ENCODE measurements at places on chromosomes 5 and 9.

DNA sequence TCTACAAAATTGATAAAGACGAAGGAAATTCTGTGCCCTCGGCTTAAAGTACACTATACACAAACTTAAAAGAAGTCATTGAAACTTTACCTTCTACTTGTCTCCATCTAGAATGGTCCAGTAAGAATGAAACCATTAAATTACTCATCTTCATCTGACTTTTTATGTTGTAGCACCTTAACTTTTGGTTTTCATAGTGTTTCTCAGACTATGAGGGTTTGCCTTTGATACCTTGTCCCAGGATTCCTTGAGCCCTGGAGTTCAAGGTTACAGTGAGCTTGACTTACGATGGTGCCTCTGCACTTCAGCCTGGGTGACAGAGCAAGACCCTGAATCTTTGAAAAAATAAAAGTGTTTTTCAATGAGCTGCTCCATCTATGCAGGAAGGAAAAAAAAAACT, 132.2 kb downstream of the CDC42SE2 start:
- no peak for DNase-seq

GRCh38 chr5:161299053-161299452, 247.5 kb downstream of the GABRB2 start:
- no peak for DNase-seq

- DNase-seq: peak; percentile 68
Measured at GRCh38 chr9:104974053-104974962, 46.4 kb upstream of the ABCA1 start.

GRCh38 chr5:143987264-143987663, 175.3 kb downstream of the HMHB1 start:
- no peak for DNase-seq

DNA sequence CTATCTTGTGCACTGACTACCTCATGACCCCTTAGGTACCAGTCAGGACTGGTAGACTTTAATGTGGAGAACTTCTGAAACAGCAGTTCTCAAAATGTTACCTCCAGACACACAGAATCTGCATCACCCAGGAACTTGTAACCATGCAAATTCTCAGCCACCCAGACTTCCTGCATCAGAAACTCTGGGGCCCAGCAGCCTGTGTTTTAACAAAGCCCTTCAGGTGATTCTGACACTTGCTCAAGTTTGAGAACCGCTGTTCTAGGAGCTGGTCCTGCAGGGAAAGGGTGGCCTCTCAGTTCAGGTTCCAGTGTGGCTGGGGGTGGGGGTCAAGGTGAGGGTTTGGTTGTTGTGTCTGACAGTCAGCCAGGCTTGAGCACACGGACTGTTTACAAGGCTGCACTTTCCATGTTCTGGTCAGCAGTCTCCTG, 28.4 kb downstream of the ZFP62 start:
- no peak for DNase-seq

- no peak for DNase-seq
Measured at GRCh38 chr5:89179731-89180130, 296.7 kb upstream of the MEF2C start.

DNA sequence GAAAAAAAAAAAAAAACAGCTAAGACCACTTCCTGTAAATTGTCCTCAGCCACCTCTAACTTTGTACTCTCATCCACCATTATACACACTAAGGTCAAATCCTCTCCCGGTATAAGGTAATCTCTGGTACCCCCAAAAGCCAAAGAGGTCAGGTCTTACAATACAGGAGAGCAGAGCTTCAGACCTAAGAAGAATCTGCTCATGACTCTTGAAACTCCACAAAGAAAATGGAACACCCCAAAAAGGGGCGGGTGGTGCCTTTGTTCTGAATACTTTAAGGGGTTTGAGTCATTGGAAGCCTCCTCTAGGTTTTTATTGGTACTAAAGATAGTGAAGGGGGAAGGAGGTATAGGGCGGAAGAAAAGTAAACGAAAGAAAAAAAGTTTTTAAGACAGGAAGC, 69.8 kb downstream of the COL15A1 start:
- DNase-seq: no peak

GRCh38 chr5:142981886-142982820, 212.0 kb downstream of the ARHGAP26 start:
- DNase-seq: peak; percentile 70

GRCh38 chr5:54610197-54610944, 92.8 kb downstream of the SNX18 start:
- DNase-seq: no peak

GRCh38 chr5:39588179-39588578, 163.4 kb upstream of the DAB2 start:
- no peak for DNase-seq

GRCh38 chr5:5179597-5179996, 39.5 kb downstream of the ADAMTS16 start:
- no peak for DNase-seq

- DNase-seq: no peak
Measured at GRCh38 chr5:60274747-60275146, 381.2 kb upstream of the PDE4D start.

DNA sequence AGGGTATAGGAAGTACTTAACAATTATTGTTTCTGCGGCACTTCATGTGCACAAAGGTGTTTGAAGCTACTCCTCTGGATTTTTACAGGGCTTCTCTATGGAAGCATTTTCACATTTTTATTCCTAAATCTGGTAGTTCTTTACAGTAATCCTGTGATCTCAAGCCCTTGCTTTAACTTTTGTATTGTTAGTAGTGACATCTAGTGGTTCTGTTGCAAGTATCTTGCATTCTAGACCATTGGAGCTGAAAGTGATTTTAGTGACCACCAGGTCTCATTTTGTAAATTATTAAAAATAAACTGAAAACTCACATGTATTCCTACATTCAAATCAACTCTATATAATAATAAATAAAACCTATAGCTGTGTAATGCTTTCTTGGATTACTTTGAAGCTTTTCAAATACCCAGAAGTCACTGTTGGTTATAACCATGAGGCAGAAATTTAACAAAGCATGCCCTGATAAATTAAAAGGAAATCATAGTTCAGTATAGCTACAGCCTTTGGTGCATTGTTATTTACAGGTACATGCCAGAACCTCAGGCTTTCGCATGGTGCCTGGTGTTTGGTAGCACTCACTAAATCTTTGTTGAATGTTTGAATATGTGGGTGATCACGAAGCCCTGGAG, 18.9 kb downstream of the RPS23 start:
- no peak for DNase-seq

GRCh38 chr9:126700903-126701812, 87.4 kb downstream of the LMX1B start:
- DNase-seq: peak; percentile 81

GRCh38 chr5:67515762-67516161, 319.2 kb upstream of the CD180 start:
- DNase-seq: no peak

- DNase-seq: no peak
Measured at GRCh38 chr9:573691-574410, 267.6 kb upstream of the DMRT1 start.

DNA sequence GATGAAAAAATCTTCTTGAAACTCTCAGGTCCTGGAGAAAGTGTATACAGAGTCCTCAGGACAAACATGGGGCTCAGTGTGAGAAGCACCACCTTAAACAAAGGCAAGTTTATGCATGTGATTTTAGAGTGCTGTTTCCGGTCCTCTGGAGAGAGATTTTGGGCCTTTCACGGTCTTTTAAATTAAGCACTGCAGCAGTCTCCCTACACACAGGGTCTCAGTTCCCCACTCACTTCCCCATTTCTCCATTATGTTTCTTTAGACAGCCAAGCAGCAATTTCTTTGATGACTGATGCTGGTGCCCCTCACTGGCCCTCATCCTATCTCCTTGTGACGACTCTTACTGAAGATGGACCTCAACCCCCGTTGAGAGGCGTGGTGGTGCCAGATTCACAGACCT, 220.2 kb upstream of the CLINT1 start:
- DNase-seq: no peak

DNA sequence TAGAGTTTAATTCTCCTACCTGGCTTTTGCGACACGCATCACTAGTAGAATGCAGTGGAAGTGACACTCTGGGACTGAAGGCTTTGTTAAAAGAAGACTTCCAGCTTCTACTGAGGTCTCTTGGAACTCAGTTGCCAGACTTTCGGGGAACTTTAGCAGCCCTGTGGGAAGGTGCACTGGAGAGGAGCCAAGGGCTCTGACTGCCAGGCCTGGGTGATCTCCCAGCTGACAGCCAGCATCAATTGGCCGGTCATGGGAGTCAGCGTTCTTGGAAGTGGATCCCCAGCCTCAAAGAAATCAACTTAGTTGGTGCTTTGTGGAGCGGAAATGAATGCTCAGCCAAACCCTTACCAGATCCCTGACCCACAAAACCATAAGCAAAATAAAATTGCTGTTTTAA, 87.1 kb downstream of the OSTF1 start:
- no peak for DNase-seq

- no peak for DNase-seq
Measured at GRCh38 chr5:37808945-37809344, 30.9 kb downstream of the GDNF start.

GRCh38 chr5:71782393-71782770, 63.3 kb downstream of the CARTPT start:
- DNase-seq: no peak

GRCh38 chr5:126369995-126370731, 53.0 kb upstream of the GRAMD2B start:
- DNase-seq: peak; percentile 60

- DNase-seq: peak; percentile 77
Measured at GRCh38 chr9:128384801-128385495, 13.8 kb downstream of the URM1 start.

DNA sequence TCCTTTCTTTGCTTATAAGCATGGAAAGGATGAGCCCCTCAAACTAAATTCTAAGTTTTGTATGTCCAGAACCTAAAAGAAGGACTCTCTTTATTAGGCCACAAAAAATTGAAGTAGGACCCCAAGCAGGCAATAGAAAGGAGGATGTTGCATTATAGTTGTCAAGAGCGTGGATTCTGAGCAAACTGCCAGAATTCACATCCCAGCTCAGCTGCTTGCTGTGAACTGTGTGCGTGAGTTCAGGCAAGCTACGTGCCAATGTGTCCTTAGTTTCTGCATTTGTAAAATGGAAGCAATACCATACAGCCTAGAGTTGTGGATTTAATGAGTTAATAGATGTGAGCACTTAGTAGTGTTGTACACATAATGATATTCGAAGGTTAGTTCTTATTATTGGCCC, 70.6 kb upstream of the SLC44A1 start:
- DNase-seq: no peak

DNA sequence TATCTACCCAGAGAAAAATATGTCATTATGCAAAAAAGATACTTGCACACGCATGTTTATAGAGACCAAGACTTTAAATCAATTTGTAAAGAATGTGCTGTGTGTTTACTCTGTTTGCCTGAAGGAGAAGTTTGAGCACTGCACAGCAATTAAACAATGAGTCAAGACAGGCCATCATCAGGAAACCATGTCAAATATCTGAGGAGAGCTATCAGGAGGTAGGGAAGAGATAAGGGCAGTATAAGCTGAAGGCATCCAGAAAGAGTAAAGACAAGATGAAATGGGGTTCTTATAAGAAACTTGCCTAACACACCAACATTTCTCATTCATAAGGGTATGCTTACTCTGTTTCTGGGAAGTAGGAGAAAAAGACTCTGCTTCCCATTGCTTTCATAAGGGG, 405.8 kb upstream of the PTGER4 start:
- DNase-seq: no peak

DNA sequence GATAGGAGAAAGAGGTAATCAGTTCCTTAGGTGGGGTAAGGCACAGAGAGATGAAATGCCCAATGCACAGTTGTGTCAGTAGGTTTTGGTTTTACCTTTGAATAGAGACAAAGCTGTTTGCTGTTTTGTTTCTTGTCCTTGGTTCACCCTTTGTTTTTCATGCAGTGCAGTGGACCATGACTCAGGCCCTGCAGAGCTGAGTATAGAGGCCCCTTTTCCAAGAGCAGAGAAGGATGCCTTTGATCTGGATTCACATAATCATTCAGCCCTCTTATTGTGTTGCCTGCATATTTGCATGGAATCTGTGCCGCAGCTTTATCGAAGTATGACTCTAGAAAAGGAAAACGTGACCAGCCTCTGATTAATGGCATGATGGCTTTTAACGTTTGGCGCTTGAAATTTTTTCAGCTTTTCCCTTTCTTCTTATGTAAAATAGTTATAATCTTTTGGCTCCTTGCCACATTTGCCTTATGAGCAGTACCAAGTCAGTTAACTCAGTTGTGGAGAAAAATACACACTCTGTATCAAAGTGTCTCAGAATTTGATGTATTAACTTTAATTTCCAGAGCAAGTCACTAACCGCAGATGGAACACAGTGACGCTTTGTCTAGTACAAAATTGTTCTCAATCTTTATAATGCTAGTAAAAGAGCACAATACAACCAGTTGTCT, 197.6 kb downstream of the KDM4C start:
- DNase-seq: peak; percentile 50

DNA sequence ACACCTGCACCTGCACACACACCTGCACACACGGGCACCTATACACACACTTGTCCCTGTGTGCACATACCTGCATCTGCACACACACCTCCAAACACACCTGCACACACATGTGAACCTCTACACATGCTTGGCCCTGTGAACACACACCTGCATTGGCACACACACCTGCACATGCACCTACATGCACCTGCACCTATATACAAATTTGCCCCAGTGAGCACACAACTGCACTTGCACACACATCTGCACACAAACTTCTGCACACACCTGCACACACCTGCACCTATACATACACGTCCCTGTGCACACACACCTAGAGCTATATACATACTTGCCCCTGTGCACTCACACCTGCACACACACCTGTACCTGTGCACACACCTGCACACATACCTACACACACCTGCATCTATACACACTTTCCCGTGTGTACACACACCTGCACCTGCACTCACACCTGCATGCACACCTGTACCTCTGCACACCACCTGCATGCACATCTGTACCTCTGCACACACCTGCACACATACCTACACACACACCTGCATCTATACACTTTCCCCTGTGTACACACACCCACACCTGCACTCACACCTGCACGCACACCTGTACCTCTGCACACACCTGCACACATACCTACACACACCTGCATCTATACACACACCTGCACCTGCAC, 21.5 kb upstream of the LPCAT1 start:
- peak; percentile 34 for DNase-seq

GRCh38 chr5:117143406-117143805, 568.8 kb upstream of the SEMA6A start:
- DNase-seq: no peak

DNA sequence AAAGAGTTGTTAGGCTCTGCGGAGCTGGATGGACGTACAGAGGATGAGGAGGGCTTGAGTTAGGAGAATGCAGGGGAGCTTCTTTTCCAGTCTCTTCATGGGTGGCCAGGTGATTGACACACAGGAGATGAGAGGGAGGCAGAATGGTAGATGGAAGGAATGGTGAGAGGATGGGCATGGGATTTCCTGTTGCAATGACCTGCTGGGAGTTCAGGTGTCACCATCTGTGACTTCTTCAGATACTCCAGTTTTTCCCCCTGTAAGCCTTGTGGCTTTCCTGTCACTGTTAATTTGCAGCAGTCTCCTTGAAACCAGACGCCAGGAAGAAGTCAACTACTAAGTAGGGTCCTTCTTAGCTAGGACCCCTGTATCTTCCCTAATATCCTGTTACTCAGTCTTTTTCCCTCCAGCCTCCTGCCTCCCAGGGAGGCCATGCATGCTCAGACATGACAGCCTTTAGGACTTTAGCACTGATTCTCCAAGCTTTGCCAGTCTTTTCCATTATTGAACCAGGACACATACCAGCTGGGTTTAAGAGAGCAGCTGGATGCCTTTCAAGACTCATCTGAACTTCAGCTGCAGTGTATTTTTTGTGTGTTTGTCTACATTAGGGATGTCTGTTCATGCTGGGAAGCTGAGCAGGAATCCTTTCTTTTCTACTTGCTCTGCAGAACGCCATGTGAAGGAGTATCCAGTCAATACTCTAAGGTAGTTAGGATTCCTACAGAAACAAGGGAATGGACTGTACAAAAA, 67.2 kb upstream of the CD180 start:
- DNase-seq: no peak
